Renal cortex interstitium (tissue), 15 donors: ENCODE measurements at places on chromosomes 5 and 9. TPM values are rescaled to one million over a fixed set of nuclear protein-coding genes. Genes with fewer than 3 reads are reported as not detected.
A peak's percentile ranks its signal among the peaks of the same experiment; 100 is the strongest.

Gene GABRG2
- 0.03 TPM for polyA plus RNA-seq

DNA sequence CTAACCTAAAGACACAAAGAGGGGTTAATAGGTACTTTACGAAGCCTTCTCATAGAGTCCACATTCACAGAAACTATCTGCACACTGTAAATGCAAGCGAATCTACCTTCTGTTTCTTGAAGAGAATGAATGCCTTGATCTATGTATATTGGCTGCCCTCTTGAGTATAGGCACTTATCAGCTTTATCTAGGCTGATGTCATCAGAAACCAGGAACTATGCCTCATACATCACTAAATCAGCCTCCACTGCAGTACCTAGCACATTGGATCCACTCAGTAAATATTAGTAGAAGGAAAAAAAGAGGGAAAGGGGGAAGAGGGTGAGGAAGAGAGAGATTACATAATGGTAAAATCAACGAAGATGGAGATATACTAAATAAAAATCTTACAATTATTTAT, 477.1 kb downstream of the CAAP1 start:
- DNase-seq = no peak

GRCh38 chr9:120928483-120929228, 2.1 kb upstream of the TRAF1 start:
- no peak for DNase-seq

- peak; percentile 50 for DNase-seq
Observed at GRCh38 chr9:135077497-135078200, 9.8 kb upstream of the OLFM1 start.

GRCh38 chr5:157961176-157961575, 102.2 kb upstream of the CLINT1 start:
- DNase-seq = no peak

GRCh38 chr5:175609526-175609925, 48.3 kb upstream of the HRH2 start:
- DNase-seq = no peak

DNA sequence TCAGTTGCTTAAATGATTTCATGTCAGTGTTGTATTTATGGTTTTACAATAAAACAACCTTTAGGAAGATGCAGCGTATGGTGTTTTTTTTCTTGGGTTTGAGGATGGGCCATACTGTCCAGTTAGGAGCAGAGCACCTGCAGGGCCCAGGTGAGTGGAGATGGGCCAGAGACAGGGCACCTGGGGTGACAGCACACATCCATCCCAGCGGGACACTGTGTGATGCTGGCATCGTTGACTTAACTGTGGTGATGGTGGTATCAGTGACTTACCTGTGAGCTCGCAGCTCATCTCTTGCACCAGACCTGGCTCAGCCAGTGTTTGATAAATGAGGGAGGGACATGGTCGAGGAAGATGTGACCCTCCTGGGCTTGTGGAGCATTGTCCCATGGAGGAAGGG, 21.6 kb downstream of the AMBP start:
- DNase-seq = no peak

GRCh38 chr5:150488519-150489359, 19.2 kb upstream of the NDST1 start:
- no peak for DNase-seq

DNA sequence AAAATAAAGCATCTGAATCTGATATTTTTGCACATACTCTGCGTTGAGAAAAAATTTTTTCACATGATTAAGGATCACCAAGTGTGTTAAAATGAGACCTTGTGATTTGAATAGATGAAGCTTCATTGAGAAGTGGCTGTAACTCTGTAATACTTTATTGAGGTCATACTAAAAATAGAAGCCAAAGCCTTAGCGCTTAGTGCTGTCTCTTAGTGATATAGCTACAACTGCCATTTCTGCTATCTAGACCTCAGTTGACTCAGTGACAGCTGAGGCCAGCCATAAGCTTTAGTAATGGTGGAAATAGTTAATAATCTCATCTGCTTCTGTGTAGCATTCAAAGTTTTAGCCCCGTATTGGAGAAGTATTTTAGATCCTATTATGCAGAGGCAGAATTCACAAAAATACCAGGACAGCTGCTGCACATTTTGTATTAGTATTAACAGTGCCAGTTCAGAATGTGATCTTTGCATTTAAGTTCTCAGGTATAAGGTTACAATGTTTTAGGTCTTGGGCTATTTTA, 107.4 kb upstream of the SGCD start:
- no peak for DNase-seq

- no peak for DNase-seq
Observed at GRCh38 chr5:99061711-99062110, 132.9 kb upstream of the CHD1 start.

DNA sequence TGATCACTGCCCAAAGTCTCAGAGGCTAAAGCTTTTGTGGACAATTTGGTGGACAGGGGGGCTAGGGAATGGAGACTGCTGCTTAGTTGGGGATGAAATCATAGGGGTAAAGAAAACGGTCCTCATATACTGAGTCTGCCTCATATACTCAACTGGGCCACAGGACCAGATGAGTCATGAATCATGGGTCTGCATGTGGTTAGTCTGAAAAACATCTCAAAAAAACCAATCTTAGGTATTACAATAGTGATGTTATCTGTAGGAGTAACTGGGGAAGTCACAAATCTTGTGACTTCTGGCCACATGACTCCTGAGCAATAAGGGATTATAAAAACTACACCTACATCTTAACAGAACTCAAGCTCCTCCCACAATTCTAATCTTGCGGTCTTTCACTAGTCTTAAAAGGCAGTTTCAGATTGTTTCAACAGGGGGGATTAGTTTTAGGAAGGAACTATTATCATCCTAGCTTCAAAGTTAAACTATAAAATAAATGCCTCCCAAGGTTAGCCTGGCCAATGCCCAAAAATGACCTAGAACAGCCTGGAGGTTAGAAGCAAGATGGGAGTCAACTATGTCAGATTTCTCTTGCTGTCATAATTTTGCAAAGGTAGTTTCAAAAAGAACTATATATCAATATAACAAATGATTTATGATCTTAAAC, 17.5 kb downstream of the TMEM161B start:
- DNase-seq = no peak
